ENCODE measurements at places on chromosomes 5 and 9.

GRCh38 chr9:110950041-110950645, 88.1 kb downstream of the LPAR1 start:
- DNase-seq: no peak

DNA sequence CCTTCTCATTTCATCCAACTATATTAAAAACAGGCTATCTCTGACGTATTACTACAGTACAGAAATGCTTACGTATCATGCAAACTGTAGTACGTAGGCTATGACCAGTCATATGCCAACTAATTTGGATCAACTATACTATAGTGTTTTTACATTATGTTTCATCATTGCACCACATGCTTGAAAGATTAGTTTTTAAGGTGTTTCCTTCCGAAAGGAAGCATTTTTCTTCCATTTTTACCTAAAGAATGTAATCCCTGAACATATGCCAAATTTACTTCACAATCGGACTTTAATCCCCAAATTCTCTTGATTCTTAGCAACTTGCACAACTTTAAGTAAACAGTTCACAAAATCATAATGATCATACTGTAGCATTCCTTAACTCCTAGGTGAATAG, 153.9 kb downstream of the BNC2 start:
- DNase-seq: no peak

DNA sequence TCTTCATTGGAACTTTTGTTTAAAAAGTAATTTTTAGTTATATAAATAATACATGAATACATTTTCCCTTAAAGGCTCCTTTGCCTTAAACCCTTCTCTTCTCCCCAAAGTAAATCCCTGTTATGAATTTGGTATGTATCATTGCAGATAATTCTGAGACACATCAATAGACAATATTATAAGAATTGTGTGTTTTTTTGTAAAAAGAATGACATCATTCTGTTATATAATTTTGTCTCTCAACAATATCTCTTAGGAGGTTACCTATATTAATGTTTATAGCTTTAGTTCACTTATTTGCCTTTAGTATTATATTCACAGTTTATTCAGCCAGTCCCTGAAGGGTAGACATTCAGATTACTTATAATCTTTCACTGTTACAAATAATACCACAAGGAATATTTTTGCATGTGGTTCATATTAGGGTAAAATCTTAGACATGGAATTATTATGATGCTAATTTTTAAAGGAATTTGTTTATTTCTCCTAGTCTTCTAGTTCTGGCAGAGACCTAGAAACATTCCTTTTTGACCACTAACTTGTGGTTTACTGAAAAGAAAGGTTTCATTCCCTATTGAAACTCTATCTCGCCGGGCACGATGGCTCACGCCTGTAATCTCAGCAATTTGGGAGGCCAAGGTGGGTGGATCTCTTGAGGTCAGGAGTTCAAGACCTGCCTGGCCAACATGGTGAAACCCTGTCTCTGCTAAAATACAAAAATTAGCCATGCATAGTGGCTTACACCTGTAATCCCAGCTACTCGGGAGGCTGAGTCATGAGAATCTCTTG, 105.6 kb downstream of the KCTD16 start:
- no peak for DNase-seq

DNA sequence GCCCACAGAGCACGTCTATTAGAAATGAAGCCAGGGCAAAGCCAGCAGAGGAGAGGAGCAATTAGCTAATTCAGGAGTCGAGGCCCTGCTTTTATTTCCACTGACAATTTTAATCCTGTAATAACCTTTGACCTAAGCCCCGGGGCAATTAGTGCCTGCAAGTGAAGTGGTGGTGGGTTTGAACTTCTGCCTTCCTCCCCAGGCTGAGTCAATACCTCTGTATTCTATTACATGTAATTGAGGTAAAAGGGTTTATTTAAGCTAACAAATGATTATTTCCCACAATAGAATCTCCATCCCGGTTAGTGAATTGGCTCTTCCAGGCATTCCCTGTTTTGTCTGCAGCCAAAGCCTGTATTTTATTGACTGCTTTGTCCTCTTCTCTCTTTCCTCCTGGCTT, 49.9 kb downstream of the FGF18 start:
- no peak for DNase-seq

- DNase-seq: no peak
Observed at GRCh38 chr5:130386155-130386554, 481.9 kb downstream of the CHSY3 start.

DNA sequence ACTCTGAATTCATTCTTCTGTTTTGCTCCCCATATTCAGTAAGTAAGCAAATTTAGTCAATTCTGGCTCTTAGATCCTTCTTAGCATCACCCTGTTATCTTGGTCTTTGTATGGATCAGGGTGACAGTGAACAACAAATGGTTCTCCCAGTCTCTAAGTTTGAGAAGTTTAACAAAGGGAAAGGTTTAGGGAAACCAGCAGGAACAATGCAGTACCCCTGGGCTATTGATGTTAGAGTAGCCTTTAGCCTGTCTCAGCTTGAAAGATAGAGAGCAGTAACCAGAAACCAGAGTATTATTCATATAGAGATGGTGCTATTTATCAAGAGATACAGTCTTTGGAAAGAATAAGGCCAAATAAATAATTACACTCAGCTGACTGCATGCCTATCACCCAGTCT, 241.8 kb downstream of the CDH12 start:
- DNase-seq: no peak

- DNase-seq: no peak
Observed at GRCh38 chr9:110308633-110309038, 29.0 kb downstream of the TXNDC8 start.

DNA sequence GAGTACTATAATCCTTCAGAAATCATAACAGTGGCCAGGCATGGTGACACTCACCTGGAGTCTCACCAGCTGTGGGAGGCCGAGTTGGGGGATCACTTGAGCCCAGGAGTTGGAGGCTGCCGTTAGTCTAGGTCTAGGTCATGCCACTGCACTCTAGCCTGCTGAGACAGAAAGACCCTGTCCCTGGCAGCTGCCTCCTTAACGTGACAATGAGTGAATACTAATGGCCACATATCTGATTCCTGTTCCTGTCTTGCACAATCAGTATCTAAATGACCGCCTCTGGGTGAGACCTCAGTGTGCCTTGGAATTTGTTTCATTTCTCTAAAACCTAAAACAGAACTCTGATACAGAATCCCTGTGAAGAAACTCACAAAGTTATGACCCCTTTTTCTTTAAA, 131.0 kb upstream of the DAB2 start:
- DNase-seq: no peak

GRCh38 chr9:71685394-71685793, 82.9 kb downstream of the CEMIP2 start:
- DNase-seq: no peak

DNA sequence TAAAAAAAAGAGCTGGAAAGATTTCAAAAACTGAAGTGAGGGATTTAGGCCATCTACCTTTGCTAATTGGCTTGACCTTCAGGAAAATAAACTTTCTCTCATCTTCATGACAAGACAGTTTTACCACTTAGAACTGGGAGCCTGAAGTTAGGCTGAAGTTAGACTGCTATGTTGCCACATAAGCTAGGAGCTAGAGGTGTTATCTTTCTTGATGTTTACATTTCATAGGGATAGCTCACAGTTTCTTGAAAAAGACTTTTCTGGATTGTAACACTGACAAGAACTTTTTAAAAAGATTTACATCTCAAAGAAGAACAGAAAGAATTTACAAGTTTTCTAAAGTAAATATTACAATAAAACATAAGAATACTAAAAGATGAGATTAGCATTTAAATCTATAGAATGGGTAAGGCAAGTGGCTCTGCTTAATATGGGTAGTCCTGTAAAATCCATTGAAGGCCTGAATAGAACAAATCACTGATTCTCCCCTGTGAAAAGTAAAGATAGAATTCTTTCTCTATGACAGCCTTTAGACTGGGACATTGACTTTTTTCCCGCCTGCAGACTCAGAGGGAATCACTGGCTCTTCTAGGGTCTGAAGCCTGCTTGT, 1665.4 kb upstream of the CDH9 start:
- DNase-seq: no peak

GRCh38 chr9:27638716-27639115, 65.4 kb upstream of the C9orf72 start:
- DNase-seq: no peak

DNA sequence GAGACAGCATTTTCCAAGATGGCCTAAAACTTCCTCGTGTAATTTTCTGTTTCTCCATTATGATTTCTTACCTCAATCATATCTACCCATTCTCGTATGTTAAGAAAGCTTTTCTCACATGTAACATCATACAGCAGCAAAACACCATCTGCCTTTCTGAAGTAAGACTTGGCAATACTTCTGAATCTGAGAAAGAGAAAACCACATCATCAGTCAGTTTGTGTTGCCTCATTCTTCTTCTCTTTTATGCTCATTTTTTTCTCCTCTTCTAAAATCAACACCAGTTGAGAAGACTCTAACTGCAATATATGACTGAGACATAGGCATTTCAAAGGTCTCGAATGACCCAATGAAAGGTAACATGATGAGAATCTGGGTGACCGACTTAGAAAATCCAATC, 66.0 kb downstream of the RASEF start:
- no peak for DNase-seq

GRCh38 chr5:131533836-131534235, 101.2 kb downstream of the RAPGEF6 start:
- DNase-seq: no peak

GRCh38 chr9:7147121-7148090, 389.6 kb downstream of the KDM4C start:
- DNase-seq: no peak

- no peak for DNase-seq
Observed at GRCh38 chr5:27472000-27472763, 433.8 kb upstream of the CDH9 start.

- no peak for DNase-seq
Observed at GRCh38 chr9:116355153-116355921, 201.7 kb downstream of the PAPPA start.

GRCh38 chr5:60356745-60357144, 343.2 kb downstream of the DEPDC1B start:
- DNase-seq: no peak

DNA sequence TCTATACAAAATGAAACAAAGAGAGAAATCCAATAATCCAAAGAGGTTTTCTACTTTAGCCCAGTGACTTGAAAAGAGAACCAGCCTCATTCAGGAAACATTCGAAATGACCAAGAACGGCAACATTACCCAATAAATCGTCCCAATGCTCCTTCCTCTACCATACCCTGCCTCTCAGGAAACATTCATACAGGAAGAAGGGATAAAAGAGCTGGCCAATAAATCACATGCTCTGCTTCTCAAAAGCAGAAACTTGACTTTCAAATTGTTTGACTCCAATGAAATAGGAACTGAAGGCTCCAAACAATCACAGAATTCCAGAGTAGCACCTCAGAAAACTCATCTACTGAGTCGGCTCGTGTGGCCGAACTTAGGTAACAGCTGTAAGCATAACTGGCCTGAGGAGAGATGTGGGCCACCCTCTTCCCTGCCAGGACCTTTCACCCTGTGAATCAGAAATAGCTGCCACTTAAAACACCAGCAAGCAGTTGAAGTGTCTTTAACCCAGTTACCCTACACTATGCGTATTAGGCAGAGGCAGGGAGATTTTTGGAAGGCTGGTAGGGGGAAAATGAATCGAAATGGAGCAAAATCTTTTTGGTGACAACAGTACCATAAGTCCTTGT, 14.6 kb downstream of the ARL15 start:
- DNase-seq: no peak

DNA sequence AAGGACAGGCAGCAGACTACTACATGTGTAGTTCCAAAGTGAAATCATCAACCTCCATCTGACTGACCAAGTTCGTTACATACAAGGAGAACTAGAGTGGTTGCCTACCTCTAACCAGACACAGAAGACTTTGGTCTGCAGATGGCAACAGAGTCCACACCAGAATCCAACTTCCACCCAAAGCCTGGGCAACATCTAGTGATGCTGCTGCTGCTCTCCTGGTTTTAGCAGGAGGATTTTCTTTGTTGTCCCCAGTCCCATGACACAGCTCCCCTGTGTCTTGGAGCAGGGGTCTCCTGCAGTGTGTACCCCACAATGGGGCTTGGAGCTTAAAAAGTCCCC, 46.4 kb upstream of the APC start:
- no peak for DNase-seq

DNA sequence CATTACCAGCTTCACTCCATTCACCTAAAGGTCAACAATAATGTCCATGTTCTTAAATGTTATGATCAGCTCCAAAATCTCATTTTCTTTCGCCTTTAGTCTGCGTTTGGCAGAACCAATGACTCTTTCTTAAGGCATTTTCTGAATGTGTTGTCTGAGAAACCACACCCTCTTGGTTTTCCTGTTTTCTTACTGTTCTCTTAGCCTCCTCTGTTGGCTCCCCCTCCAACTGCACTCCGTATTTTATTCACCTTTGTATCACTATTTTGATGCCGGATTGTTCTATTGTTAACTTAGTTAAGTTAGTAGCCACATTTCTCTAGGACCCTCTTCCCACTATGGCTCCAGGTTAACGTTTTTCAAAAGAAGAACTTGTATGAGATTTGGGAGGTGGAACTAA, 185.6 kb downstream of the DMAC1 start:
- no peak for DNase-seq
